CD4-positive, alpha-beta T cell treated with Interleukin-4 for 4 hours (primary cell): ENCODE measurements at places on chromosomes 5 and 9.

GRCh38 chr5:1036504-1037122 is 28.0 kb downstream of the NKD2 start:
- DNase-seq: no peak

DNA sequence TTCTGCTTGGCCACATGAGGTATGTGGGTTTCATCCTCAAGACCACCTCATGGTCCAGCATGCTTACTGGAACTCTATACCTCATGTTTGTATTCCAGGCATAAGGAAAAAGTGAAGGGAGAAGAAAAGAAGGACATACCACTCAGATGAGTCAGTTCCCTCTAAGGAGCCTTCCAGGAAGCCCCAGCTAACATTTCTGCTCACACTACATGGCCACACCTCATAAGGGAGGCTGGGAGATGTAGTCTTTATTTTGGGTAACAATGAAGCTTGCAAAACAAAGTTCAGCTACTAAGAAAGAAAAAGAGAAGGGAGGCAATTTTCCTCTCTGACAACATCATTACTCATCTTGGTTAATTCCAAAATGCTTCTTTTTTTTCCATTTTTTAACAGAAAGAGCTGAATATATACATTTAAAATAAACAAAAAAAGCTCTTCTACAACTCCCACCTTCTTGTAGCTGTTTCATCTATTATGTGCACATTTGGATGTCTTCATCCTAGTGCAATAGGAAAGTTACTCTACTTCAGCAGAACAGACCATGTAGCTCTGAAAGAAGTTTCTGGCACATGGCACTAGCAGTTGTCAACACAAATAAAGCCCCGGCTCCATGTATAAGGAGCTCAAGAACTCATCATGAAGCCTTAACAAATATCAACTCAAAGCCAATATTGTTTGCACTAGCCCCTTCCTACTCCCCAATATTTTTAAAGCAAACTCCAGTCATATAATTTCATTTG is 123.6 kb upstream of the CCDC112 start:
- no peak for DNase-seq

DNA sequence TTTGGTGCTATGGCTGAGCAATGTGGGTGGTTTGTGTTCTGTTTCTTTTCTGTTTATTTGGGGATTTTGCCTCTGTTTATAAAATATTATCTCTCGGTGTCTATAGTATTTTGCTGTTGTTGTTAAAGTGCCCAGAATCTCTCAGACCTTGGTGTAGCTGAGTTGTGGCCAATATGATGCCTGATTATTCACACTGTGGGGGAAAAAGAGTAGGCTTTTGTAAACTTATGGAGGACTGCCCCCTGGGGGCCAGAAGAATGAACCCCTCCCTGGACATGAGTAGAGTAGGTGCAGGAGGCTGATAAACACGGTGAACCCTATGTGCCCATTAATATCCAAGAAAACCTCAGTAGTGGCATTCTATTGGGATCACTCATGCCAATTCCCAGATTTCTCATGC is 49.0 kb upstream of the DPYSL3 start:
- no peak for DNase-seq

DNA sequence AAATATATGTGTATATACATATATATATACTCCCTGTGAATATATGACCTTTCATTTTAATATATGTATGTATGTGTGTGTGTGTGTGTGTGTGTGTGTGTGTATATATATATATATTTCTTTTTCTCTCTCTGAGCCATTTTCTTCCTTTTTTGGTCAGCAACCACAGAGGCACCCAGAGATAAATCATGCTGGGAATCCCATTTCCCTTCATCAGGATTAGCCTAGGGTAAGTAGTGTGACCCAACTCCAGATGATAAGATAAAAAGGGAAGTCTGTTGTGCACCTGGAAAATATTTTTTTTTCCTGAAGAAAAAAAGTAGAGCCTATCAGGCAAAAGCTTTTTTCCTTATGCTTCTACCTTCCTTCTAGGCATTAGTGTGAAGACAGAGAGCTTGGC is 25.4 kb upstream of the SUB1 start:
- DNase-seq: no peak

GRCh38 chr5:176548967-176549444 is at the start of gene CDHR2:
Gene CDHR2, plus strand, starts transcription at chr5:176549342. Its CDS starts 16,011 bp downstream, at chr5:176565353.
- DNase-seq: no peak

DNA sequence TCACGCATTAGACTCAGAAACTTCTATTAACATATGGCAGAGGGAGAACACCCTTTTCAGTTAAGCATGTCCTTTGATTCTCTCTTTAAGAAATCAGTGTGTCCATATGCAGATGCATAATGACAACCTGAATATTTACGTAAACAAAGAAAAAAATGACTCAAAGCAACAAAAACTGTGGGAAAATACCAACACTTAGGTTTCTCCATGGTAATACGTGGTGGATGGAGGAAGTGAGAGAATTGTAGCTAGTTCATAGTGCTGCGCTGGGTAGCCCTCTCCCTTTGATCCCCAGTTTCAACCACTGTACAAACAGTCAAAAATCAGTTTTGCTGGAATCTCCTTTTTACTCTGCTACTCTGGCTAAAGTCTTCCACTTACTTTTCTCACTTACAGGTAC is 2.0 kb upstream of the MAP3K1 start:
- DNase-seq: no peak

DNA sequence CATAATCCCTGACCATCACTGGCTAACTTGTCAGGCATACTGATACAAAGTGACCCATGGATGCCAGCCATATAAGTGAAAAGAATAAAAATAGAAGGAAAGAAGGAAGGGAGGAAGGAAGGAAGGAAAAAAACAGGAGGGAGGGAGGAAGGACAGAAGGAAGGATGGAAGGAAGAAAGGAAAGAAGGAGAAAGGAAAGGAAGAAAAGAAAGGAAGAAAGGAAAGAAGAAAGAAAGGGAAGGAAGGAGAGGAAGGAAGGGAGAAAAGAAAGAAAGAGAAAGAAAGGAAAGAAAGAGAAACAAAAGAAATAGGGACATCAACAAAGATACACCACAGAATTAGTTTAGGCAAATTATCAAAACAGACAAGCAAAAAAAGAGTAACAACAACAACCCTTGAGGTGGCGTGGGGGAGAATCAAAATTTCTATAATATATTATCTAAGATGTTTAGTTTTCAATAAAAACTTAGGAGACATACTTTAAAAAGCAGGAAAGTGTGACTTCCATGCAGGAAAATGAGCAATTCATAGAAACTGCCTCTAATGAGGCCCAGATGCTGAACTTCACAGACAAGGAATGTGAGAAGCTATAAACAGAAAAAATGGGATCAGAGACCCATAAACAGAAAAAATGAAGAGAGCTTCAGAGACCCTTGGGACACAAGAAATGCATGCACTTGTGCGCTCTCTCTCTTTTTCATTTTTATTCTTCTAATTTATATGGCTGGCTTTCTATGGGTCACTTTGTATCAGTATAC is 96.1 kb upstream of the NFIL3 start:
- DNase-seq: no peak

- no peak for DNase-seq
Observed at GRCh38 chr5:106412606-106413005, 1258.1 kb downstream of the EFNA5 start.

- no peak for DNase-seq
Observed at GRCh38 chr5:125633523-125633922, 789.7 kb upstream of the GRAMD2B start.

- no peak for DNase-seq
Observed at GRCh38 chr9:27088981-27089380, 20.0 kb upstream of the TEK start.

DNA sequence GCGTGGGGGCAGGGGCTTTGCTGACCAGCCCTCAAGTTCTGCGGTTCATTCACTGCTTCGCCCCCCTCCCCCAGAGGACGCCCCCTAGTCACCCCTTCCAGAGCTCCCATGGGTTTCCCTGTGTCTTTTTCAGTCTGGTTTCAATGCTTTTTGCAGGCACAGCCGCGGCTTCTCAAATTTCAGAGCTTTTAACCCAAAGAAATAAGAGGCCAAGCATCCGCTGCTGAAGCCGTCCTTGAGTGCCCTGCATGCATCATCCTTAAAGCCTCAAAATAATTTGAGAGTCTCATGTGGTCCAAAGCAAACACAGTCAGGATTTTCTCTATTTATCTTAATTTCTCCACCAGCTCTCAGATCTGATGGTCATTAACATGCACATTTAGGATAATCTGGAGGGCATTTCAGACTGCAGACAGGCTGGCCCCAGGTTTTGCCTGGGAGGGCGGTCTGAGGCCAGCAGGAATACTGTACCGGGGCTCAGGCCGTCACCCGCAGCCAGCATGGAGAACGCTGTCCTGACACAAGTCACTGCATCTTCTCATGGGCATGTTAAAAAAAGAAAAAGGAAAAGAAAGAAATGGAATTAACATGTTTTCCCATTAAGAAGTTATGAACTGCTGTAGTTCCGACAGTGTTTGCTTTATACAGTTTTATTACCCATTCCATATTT is 420.8 kb upstream of the IRX4 start:
- DNase-seq: no peak

DNA sequence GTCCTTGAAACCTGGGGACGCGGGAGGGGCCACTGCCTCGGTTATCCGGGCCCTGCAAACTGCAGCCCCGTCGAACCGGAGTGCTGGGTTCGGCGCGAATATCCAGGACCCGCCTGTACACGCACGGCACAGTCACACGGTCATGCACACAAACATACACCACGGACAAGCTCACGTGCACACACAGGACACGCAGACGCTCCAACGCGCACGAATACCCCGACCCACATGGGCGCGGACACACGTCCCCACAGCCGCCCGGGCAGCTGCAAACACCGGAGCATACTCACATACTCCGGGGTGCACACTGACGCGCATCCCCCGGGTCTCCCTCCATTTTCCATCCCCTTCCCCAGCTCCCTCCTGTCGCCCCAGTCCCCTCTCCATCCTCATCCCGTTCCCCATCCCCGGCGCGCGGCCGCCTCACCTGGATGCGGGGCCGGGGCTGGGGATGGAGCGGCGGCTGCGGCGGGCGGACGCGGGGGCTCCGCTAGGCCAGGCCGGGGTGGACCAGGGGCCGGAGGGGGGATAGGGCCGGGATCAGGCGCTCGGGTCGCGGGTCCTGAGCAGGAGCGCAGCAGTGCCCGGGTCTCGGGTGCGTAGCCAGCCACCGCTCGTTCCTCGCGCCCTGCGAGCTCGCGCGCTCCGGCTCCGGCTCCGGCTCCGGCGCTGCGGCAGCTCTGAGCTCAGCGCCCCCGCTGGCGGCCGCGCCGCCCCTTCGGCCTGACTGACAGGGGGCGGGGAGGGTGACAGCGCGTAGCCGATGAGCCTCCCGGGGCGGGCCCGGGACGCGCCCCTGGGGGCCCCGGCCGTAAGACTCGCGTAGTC is at the start of the genes EIF4E1B and SNCB:
EIF4E1B (plus strand) TSS at position 823 of the 828 bp plus-strand sequence. CDS start 12,113 bp downstream, outside the sequence.
SNCB (minus strand) TSS at position 682 of the 828 bp plus-strand sequence. CDS start 880 bp downstream, outside the sequence.
- no peak for DNase-seq

- DNase-seq: no peak
Observed at GRCh38 chr5:34564710-34565235, 91.4 kb upstream of the RAI14 start.

GRCh38 chr5:50320131-50320749 is 120.8 kb downstream of the EMB start:
- no peak for DNase-seq

- DNase-seq: no peak
Observed at GRCh38 chr5:138603249-138603920, 28.2 kb upstream of the HSPA9 start.

- no peak for DNase-seq
Observed at GRCh38 chr9:130938652-130939404, at the start of gene FIBCD1. Gene FIBCD1, minus strand, starts transcription at chr9:130939247. Its CDS starts 640 bp downstream, at chr9:130938607.

- no peak for DNase-seq
Observed at GRCh38 chr5:168047043-168047668, 244.3 kb upstream of the WWC1 start.

DNA sequence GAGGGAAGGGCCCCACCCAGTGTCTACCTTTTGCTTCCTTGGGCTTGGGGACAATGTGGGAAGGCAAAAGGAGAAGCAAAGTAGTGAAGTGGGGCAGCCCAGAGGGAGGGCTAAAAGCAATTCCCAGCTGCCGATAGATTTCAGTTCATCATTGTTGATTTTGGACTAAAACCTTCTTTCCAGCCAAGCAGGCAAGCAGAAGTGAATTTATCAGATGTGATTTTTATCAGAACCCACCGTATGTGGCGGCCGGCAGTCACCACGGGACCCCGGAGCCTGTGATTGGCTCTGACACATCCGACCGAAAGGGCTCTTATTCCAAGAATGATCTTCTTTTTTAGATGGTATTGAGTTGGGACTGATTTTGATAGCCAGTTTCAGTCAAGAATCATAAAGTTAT is 559.9 kb downstream of the PSAT1 start:
- no peak for DNase-seq

- no peak for DNase-seq
Observed at GRCh38 chr5:33745101-33745770, 146.6 kb downstream of the ADAMTS12 start.

DNA sequence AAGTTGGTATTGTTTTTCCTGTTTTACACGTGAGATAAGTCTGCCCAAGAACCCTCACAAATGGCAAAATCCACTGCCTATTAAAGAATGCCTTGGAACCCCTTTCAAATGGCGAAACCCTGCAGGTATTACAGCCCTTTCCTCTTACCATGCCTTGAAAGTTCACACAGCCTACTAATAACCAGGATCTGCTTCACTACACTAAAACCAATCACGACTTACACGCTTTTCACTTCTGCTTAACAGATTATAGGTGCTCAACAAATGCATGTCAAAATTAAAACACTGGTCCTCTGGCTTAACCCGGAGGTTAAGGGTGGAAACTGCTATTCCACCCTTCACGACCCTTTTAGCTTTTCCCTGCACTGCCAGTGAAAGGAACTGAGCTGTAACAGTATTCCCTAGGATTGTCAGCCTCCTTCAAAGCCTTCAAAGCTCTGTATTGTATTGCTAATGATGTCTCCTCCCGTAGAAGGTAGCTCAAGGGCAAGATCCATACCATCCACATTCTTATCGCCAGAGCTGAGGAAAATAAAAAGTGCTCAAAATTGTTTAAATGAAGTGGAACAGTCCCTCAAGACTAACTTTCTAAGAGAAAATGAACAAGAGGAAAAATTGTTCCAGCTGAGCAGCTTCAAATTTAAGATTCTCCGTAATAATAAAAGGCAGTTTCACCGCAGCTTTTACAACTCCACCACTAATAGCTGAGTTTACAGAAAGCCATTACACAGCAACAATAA is 997 bp downstream of the AUH start:
- DNase-seq: no peak

DNA sequence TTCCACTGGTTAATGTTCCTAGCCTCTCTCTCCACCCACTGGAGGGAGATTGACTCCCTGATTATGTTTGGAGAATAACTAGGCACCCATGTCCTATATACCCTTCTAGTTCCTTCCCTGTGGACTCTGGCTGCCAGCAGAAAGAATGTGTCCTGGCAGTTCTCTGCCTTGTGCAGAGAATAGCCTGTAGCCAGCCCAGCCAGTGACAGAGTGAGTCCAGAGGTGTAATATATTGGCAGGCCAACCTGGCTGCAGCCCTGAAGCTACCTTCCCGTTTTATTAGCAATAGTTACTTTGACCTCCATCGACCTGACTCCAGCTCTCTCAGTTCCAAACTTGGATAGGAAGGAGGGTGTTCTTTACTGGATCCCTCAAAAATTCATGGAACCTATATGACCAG is 8.1 kb downstream of the SETD9 start:
- DNase-seq: no peak
